ENCODE measurements at places on chromosomes 3 and 15. TPM values are rescaled to one million over a fixed set of nuclear protein-coding genes. Genes with fewer than 3 reads are reported as not detected.
A peak's percentile ranks its signal among the peaks of the same experiment; 100 is the strongest.

DNA sequence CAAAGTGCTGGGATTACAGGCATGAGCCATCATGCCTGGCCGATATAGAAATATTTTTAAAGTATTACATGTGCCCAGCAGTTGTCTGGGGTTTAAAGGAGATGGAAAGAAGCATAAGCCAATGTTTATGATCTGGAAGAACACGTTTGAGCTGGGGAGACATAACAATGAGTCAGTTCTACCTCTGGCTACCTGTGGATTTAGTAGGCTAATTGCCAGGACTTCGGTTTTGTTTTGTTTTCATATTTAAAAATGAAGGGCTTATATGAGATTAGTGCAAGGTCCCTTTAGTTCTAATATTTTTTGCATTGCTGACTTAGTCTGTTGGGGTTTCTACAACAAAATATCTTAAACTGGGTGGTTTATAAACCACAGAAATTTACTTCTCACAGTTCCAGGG lies 22.9 kb upstream of the TNFSF10 start:
- DNase-seq: no peak

GRCh38 chr15:26967719-26968269 lies 3.2 kb upstream of the GABRG3 start:
- DNase-seq: no peak

CD200 gene
- 1.3 TPM for total RNA-seq

GRCh38 chr15:67833710-67834511 lies 5.9 kb downstream of the RNU6-1 start:
- peak; percentile 50 for DNase-seq

DNA sequence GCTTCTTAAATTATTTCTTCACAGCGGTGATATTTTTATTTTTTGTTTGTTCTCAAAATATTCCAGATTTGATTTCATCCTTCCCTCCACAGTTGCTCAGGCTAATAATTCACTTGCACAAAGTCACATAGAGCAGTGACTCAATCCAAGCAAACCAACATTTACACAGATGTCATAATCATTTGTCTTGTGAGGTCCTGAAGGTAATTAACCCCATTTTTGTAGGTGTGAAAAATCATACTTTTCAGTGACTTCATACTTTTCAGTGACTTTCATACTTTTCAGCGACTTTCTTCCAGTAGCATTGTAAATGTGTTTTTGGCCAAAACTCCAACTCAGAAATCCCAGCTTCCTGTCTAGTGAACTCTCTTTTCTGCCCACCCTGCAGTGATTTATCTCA lies 32.1 kb downstream of the CD200 start:
- DNase-seq: no peak

TP63 gene
- 0.20 TPM for total RNA-seq

GRCh38 chr3:169661361-169662131 lies 2.0 kb downstream of the MECOM start:
- peak; percentile 65 for DNase-seq

Measured in left ventricle myocardium superior (tissue), 1 donor.